Activated T-helper 1 cell treated with anti-CD3 and anti-CD28 coated beads, Interleukin-12 subunit alpha, Interleukin-12 subunit beta, Interleukin-2, Interleukin-4 antibody, amounts not matched to agents 30 ng/mL and 10 ng/mL and 1 ng/mL, durations not matched to agents 14 hours and 24 hours and 36 hours (primary cell): ENCODE measurements at places on chromosomes 11 and 22. TPM values are rescaled to one million over a fixed set of nuclear protein-coding genes. Genes with fewer than 3 reads are reported as not detected.

- H3K4me1 ChIP-seq = peaks cover 5% of the 10 kb centered on the region
- peaks cover 9% of the 10 kb centered on the region for H3K27me3 ChIP-seq
- H3K27ac ChIP-seq = no peak overlapping the region
- H3K36me3 ChIP-seq = no peaks in the 10 kb centered on the region
- no peak overlapping the region for H3K4me3 ChIP-seq
These were observed 17.6 kb upstream of the TOLLIP start for GRCh38 chr11:1327064-1327460.

GRCh38 chr22:44218071-44218470, 37.3 kb downstream of the PARVG start:
- H3K4me3 ChIP-seq = no peak overlapping the region
- no peaks in the 10 kb centered on the region for H3K4me1 ChIP-seq
- no peaks in the 10 kb centered on the region for H3K36me3 ChIP-seq
- H3K27ac ChIP-seq = no peak overlapping the region
- no peak for DNase-seq
- no peaks in the 10 kb centered on the region for H3K27me3 ChIP-seq

- H3K4me3 ChIP-seq = no peak overlapping the region
- H3K27me3 ChIP-seq = peaks cover 2% of the 10 kb centered on the region
- H3K4me1 ChIP-seq = no peaks in the 10 kb centered on the region
- no peak overlapping the region for H3K27ac ChIP-seq
- no peaks in the 10 kb centered on the region for H3K36me3 ChIP-seq
- DNase-seq = no peak
These were observed 299.6 kb downstream of the OPCML start for GRCh38 chr11:133232665-133233064.

- no peaks in the 10 kb centered on the region for H3K4me1 ChIP-seq
- H3K27ac ChIP-seq = no peak overlapping the region
- H3K27me3 ChIP-seq = peaks cover 3% of the 10 kb centered on the region
- no peak overlapping the region for H3K4me3 ChIP-seq
- no peaks in the 10 kb centered on the region for H3K36me3 ChIP-seq
- no peak for DNase-seq
These were observed 159.7 kb downstream of the FAT3 start for GRCh38 chr11:92384358-92384757.

BAIAP2L2 gene
- total RNA-seq = 0.29 and 0.32 TPM in 2 replicates

KIF18A gene
- 13.1 and 15.4 TPM in 2 replicates for total RNA-seq

GRIK4 gene
- 0.16 TPM in 1 of 2 replicates, not detected in the other for total RNA-seq
